ENCODE measurements at places on chromosomes 6 and 20.

DNA sequence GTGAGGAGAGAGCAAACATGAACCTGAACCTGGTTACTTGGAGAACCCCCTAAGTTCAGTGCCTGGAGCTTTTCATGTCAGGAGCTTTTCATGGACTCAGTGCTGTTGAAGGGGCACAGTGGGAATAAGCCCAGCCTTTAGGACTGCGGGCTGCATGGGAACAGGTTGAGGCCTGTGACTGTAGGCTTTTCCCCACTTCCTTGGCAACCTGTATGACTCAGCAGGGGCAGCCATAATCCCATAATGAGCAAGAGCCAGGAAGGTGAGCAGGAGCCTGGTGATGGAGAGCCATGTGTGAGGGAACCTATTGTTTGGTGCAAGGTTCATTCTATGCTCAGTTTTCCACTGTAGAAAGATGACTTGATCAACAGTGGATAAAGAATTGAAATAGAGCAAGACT, 23.4 kb downstream of the MEP1A start:
- no peaks in the 10 kb centered on the region for H3K27me3 ChIP-seq
- no peak overlapping the region for H3K4me3 ChIP-seq
- no peaks in the 10 kb centered on the region for H3K36me3 ChIP-seq
- H3K4me1 ChIP-seq = no peaks in the 10 kb centered on the region

DNA sequence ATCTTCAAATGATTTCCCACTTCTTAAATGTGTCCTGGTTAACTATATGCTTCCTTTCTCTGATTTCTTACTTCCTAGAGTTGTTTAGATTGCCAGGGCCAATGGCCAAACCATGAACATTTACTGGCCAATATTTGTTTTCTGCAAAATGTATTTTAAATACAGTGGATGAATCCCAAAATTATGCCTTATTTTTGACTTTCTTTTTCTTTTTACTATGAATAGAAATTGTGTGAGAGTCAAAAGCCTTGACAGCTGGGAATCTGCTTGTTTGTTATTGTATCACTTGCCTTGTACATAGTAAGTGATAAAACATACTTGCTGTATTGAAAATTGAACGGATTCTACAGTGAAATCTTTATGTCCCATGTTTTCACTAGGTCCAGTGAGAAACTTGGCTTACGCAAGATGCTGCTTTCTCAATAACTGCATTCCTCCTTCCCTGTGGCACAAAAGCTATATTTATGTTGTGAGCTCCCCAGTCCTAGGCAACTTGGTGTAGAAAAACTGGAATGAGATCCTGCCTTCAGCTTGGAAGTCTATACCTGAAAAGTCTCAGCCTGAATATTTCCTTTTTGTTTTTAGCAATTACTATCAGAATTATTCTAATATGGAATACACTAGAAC, 295.2 kb downstream of the EPHA7 start:
- no peaks in the 10 kb centered on the region for H3K4me1 ChIP-seq
- no peak overlapping the region for H3K27ac ChIP-seq
- no peak overlapping the region for H3K4me3 ChIP-seq
- no peaks in the 10 kb centered on the region for H3K27me3 ChIP-seq
- no peaks in the 10 kb centered on the region for H3K36me3 ChIP-seq

DNA sequence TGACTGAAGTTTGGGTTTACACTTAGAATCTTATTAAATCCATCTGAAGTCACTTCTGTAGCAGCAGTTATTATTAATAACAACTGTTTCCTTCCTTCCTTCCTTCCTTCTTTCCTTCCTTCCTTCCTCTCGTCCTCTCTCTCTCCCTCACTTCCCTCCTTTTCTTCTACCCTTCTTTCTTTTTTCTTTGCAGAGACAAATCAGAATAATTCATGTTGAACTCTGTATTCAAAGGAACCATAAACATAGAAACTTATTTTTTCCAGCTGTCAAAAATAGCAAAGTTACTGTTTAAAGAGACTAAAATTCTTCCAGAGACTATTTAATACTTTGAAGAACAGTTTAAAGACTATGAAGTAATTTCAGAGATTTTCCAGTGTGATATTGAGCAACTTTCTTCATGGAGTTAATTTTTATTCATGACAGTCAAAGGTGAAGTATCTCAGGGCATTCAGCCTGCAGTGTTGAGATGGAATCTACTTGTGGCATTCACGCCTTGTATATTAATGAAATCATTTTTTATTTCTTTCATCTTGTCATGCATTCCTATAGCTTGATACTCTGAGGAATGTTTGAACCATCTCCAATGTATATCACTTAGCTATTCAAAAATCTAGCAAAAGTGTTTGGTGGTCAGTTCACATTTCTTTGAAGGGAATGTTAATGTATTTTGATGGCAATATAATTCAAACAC, 109.7 kb downstream of the BCAS1 start:
- no peak for DNase-seq
- no peaks in the 10 kb centered on the region for H3K27me3 ChIP-seq
- no peak overlapping the region for H3K27ac ChIP-seq
- H3K36me3 ChIP-seq = no peaks in the 10 kb centered on the region
- no peak overlapping the region for H3K4me3 ChIP-seq

GRCh38 chr6:71250099-71250602, 38.5 kb upstream of the OGFRL1 start:
- no peaks in the 10 kb centered on the region for H3K36me3 ChIP-seq
- H3K4me1 ChIP-seq = peaks cover 9% of the 10 kb centered on the region
- no peak overlapping the region for H3K4me3 ChIP-seq
- DNase-seq = peak; percentile 77

DNA sequence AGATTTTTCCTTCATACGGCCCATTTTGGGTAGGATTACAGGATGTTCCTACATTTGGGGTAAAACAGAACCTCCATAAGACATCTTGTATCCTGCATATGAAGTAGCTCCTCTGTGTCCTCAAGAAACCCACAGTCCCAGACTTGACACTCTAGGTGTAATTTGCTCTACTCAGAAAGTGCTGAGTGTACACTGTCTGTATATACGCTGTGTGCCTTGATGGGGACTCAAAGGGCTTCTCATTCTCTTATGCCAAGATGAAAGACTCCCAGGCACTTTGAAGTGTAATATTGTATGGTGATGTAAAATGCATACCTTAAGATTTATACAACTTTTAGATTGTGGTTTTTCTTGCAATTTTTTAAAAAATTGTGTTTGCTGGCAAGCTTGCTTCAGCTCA, 5.2 kb downstream of the TFAP2D start:
- H3K27ac ChIP-seq = no peak overlapping the region
- no peaks in the 10 kb centered on the region for H3K27me3 ChIP-seq
- DNase-seq = no peak
- H3K36me3 ChIP-seq = no peaks in the 10 kb centered on the region

DNA sequence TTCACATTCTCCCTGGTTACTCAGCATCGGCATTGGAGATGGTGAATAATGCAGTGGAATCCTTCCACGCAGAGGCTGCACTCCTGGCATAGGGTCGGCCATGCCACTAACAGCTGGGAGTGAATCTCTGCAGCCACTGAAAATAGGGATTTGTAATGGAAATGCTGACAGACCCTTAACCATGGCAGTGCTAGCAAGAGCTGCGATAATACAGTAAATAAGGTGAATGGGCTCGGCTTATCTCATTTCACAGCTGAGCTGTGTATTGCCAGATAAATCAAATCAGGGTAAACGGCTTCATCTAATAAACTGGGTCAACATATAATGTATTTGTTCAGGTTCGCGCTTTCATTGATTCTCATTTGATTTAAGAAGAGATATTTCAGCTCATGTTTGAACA, 156.8 kb downstream of the SLC35B3 start:
- H3K27ac ChIP-seq = no peak overlapping the region
- H3K27me3 ChIP-seq = no peaks in the 10 kb centered on the region
- no peaks in the 10 kb centered on the region for H3K4me1 ChIP-seq
- no peak for DNase-seq
- H3K36me3 ChIP-seq = no peaks in the 10 kb centered on the region
- H3K4me3 ChIP-seq = no peak overlapping the region
